ENCODE measurements at places on chromosomes 13 and 19.

DNA sequence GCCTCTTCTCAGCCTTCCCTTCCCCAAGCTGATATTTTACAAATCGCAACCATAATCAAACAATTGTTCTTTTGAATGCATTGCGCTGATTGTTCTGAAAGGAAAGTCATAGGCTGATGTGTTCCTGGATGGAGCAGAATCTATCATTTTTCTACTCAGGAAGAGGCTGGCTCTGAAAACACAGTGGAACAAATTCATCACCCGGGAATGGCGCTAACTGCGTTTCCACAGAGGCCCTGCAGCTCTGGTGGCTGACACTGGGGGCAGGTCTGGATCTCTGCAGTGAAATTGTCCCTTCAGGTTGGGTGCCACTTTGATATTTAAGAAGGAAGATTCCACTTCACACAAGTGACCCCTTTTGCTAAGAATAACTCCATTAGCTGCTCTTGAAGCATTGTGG lies 1060.8 kb downstream of the UQCRFS1 start:
- no peak for DNase-seq

- DNase-seq, result no peak
Observed at GRCh38 chr13:59587971-59588716, 575.6 kb downstream of the DIAPH3 start.

- no peak for DNase-seq
Observed at GRCh38 chr13:42747399-42747873, 33.9 kb upstream of the FAM216B start.

DNA sequence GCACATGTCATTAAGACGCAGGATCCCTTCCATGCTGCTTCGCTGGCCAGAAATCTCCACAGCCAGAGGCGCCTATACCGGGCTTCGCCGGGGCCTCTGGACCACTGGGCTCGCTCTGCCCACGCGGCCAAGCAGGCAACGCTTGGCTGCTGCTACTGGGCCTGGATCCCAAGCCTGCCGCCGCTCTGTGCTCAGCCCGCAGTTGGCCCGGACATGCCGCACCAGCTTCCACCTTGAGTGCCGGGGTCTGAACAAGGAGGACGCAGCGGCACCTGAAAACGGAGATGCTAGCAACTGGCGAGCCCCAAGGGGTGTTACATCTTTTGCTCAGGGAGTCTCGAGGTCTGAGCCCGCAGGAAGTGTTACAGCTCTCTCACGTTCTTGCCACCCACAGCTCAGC lies 409.9 kb upstream of the SGCG start:
- DNase-seq, result no peak

Data from activated naive CD4-positive, alpha-beta T cell treated with anti-CD3 and anti-CD28 coated beads, Interleukin-2, amount 50 U/mL, for 16 hours (primary cell).